Right hindlimb (tissue), 1 donor: ENCODE measurements at places on chromosomes 1 and 21.

GRCh38 chr1:119660253-119661083 lies 12.4 kb upstream of the ZNF697 start:
- DNase-seq, result no peak

GRCh38 chr1:225766967-225767633 lies 10.5 kb upstream of the SRP9 start:
- DNase-seq, result peak; percentile 78

DNA sequence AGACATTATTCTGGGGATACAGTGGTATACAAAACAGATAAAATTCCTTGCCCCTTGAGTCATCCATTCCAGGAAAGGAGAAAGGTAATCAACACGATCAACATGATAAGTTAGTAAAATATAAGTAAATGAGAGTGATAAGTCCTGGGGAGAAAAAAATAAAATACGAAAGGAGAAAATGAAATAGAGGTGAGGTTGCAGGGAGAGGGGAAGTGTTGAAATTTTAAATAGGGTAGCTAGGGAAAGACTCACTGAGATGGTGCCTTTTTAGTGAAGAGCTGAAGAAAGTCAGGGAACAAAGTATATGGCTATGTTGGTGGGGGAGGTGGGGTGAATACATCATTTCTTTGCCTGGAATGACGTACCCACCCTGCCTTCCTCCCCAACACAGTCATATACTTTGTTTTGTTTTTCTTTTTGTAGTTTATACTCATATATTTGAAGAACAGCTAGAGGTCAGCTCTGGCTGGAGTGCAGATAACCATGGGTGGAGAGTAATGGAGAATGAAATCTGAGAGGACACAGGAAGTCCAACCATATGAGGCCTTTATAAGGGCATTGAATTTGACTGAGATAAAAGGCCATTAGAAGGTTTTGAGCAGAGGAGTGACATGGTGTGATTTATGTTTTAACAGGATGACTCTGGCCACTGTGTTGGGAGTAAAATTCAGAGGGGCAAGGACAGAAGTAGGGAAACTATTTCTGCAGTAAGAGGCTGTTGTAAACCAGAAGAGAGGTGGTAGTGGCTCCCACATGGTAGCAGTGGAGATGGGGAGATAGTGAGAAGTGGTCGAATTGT lies 54.8 kb downstream of the OSBPL9 start:
- no peak for DNase-seq

GRCh38 chr1:58898739-58899586 lies 115.1 kb upstream of the JUN start:
- DNase-seq, result peak; percentile 61

GRCh38 chr1:100710906-100711682 lies 8.4 kb upstream of the VCAM1 start:
- no peak for DNase-seq

DNA sequence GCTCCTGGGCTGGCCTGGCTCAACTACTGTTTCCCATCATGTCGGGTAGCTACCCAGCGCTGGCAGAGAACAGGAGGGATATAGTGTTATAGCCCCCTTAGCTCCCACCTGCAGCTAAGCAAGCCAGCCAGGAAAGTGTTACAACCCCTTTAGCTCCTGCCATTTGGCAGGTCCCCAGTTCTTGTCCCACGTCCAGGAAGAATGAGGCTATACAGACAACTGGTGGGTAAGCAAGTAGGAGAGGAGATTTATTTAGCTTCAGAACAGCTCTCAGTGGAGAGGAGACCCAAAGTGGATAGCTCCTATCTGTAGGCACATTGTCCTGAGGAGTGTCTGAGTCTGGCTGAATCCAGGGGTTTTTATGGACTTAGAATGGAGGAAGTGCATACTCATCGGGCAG lies 741.1 kb upstream of the B3GALT2 start:
- DNase-seq, result peak; percentile 21

DNA sequence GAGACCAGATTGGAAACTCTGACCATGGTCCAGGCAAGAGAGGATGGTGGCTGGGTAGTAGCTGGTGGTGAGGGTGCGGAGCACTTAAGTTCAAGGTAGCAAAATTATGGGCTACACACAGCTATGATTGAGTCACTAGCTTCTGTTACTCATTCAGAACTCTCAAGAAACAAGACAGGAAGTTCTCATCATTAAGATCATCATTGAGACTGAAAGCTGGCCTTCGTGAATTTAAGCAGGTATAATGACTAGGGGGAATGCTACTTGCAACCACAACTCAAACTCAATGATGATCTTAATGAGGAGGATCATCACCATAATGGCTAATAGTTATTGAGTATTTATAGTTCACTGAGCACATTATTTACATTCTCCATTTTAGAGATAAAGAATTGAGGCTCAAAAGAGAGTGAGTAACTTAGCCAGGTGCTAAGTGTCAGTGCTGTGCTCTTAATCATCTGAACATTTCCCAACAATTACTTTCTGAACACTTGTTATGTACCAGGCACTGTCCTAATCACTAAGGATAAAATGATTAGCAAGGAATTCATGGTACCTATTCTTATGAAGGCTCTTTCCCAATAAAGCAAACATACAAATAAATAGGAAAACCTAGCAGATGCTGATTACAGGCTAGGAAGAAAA lies 286.3 kb upstream of the C1orf105 start:
- DNase-seq, result no peak

DNA sequence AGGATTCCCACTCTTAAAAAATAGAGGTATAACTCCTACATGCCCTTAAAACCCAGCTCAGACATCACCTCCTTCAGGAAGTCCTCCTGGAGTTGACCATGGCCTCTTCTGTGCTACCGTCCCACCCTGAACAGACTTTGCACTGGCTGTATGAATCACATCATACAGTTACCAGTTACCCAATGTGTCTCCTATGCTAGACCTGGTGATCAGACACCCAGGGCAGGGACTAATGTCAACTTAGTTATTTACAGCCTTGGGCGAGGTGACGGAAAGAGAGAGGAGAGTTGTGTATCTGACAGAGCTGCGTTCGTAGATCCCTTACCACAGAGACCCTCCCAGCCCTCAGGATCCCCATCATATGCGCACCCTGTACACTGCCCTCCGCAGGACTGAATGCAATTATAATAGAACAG lies 72.7 kb downstream of the SLC66A1 start:
- DNase-seq, result no peak

DNA sequence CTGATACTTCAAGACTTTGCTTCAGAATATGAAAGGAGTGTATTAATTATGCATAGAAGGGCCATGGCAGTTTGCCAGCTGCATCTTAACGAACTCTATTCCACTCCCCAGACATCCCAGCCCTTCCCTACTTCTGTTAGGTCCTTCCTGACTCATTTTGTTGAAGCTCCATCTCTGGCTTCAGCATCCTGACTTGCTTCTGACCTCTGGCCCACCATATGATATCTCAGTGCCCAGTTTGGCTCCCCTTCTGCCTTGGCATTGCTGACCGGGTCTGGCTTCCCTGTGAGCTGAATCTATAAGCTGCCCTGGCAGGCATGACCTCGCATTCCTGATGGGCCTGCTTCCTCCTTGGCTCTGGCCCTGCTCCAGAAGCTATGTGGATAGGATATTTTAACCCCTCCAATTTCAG lies 27.6 kb upstream of the ARHGAP29 start:
- DNase-seq, result peak; percentile 27

- DNase-seq, result no peak
These were observed 33.6 kb downstream of the KIF26B start for GRCh38 chr1:245188403-245188802.

- no peak for DNase-seq
These were observed at the start of gene CD244 for GRCh38 chr1:160862203-160863060. CD244 (minus strand) TSS chr1:160862887; CDS start chr1:160862677, 210 bp downstream.

- no peak for DNase-seq
These were observed 38.2 kb upstream of the PLA2G2C start for GRCh38 chr1:20224546-20224945.

GRCh38 chr1:110928191-110928590 lies 35.5 kb downstream of the LRIF1 start:
- no peak for DNase-seq

DNA sequence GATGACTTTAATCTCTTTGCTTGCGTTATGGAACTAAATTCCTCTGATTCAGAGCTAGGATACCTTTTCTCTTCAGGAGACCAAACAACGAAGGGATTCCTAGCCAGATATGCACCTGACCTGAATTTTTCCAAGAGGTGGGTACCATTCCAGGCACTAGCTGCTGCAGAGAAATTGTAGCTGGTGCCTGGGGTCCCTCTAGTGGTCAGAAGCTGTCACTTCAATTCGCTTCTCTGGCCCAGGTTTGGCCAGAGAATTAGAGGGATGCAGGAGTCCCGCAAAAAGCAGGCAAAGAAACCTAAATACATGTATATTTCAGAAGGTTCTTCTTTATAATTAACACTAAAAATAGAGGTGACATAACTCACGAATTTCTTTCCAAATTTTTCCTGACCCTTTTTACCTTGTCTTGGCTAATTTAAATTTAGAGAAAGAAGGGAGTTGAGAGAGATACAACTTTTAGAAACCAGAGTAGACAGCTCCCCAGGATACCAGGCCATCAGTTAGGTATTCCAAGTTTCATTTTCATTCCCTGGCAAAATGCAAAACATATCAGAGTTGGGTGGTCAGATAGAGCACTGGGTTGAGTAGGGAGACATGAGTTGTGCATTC lies 9.6 kb downstream of the ACKR1 start:
- no peak for DNase-seq

GRCh38 chr1:236786453-236786852 lies 8.6 kb upstream of the MTR start:
- no peak for DNase-seq

GRCh38 chr1:207959141-207959825 lies 48.4 kb upstream of the CD34 start:
- peak; percentile 79 for DNase-seq

DNA sequence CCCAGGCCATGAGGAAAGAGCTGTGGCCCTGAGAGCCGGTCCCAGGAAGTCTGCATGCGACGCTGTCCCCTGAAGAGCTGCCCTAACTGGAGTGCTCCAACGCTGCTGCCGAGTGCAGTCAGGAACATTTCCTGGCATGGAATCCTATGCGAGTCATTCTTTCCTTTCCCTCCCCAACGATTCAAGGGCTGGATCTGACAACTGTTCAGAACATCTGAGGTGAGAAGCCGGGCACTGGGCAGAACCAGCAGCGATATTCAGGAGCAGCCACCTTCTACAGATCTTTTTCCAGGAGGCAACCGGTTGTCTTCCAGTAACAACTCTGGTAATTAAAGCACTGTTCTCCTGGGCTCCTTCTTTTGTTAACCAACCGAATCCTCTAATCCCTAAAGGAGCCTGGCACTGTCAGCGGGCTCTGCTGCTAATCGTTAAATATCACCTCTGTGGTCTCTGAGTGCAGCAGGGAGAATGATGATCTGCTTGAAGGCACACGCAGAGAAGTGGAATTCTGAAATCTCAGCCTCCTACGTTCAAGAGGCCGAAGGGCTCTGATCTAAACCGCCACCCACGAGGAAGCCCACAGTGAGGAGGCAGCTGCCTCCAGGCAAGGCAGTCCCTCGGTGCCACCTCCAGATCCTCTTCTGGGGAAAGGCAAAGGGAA lies 55.8 kb downstream of the SLC45A1 start:
- DNase-seq, result peak; percentile 87

DNA sequence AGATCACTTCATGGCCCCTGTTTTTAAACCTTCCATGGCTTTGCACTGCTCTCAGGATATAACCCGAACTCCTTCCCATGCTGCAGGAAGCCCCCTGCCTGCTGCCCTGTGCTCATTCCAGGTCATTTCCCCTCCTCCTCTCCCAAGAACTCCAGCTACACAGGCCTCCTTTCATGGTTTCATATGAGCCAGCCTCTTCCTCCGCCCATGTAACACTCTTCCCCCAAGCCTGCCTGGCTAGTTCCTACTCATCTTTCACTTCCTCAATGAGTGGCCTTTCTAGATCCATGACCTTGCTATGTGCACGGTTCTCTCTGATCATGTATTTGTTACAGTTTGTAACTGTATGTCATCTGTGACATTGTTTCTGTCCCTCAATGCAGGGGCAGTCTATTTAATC lies 3.1 kb upstream of the NCF2 start:
- DNase-seq, result no peak

DNA sequence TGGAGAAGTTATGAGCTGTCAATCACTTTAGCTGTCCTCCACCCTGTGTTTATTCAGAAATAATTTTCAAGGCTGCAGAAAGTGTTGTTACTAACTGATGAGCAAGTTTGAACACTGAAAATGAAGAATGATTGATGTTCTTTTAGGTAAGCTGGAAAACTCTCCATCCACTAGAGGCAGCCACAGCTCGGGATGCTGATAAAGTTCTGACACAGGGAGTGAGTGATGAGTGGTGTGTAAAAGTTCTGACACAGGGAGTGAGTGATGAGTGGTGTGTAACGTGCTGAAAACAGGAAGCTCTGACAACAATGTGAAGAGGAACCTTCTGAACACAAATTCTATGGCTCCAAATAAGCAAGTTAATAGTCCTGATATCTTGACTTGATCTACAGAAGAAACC lies 197.5 kb upstream of the PTBP2 start:
- DNase-seq, result no peak

- DNase-seq, result peak; percentile 62
These were observed 380 bp downstream of the COL18A1 start for GRCh38 chr21:45405271-45405818.

DNA sequence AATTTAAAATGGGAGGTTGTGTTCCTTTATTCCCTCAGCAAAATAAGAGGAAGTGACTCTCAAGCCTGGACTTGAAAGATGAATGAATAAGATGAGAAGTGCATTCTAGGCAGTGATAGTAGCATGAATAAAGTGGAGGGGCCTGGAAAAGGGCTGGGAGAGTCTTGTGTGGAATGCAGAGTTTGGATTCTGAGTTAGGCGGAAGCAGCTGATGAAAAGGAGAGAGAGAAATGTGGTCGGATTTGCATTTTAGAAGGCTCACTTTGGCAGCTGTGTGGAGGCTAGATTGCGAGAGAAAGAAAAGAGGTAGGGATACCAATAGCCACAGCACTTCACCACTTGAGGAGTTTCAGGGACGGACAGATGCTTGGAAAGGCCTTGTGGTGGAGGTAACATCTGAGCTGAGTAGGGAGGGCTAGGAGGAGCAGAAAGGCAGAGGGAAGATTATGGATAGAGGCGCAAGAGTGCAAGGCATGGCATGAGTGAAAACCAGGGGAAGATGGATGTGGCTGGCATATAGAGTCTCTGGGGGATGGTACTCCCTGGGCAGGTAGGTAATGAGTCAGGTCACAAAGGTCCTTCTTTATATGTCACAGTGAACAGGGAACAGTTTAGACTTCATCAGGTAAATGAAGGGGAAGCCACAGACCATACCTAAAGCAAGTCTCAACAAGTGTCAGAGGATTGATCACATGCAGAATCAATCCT lies 59.6 kb downstream of the ST3GAL3 start:
- DNase-seq, result no peak

- DNase-seq, result no peak
These were observed 4.1 kb upstream of the GABRD start for GRCh38 chr1:2014741-2015735.

- no peak for DNase-seq
These were observed 93.2 kb downstream of the CTH start for GRCh38 chr1:70504176-70504820.

DNA sequence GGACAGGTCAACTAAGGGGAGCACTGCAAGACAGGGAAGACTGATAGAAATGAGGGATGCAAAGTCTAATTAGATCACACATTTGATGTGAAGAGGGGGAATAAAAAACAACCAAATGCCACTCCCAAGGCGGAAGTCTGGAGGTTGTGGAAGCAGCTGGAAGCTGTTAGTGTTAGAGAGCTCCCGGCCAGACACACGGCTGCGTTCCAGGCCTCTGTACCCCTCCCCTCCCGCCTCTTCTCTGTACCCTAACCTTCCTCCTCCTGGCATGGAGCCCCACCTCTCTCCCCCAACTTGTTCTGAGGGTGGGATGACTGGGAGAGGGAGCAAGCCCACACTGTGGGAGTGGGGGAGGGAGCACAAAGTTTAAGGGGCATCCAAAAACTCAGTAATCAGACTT lies 67.0 kb downstream of the PLEKHA6 start:
- DNase-seq, result no peak
